ENCODE measurements at places on chromosomes 3 and 15.

DNA sequence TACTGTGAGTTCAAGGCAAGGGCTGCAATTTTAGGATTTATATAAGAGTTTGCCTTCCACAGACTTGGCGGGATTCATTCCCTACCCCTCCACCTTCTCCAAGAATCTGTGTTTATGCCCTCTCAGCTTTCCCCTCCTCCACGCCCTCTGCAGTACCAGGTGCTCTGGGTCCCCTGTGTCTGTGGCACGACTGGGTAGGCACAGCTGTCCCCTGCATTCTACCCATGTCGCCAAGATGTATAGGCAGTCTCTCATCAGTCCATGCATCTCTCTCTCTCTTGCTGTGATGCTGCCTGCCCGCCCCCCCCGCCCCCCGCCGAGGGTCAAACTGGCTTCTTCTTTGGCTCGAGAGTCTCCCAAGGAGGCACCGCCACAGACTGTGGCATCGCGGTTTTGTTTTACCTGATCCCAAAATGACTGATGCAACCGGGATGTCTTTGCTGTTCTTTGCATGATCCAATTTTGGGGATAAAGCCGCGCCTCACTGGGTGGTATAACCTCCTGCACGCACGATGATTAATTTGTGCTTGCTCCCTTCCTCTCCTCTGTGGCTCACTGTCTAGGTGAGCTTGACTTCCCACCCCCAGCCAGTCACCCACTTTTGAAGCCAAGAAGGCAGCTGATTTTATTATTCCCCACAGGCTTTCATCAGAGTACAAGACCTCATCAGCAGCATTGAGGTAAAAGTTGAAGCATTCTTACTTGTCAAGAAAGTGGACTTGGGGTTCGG is 43.7 kb downstream of the EFCAB12 start:
- DNase-seq: no peak

DNA sequence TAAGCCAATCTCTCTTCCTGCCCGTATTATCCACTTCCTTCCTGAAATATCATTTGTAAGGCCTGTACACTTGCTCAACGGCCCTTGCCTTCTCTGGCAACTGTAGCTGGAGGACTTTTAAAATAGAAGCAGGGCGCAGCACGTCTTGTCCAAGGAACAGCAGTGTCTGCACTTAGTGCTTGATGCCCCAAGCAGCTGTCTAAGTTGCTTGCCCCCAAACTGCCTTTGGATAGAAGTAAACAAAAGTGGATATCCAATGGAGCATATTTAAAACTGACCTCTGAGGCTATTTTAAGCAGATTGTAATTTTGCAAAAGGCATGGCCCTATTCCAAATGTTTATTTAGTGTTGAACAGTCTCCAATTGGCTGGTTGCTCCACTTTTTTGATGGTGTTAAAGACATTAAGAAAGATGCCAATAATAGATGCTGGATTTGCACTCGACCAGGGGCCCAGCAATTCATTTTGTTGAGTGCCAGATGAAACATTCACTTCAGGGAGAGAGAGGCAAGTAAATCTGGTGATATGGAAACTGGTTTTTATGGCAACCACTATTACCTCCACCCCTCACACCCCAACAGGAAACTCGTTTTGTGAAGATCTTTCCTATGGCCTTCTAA is 526.8 kb upstream of the TBL1XR1 start:
- DNase-seq: no peak

DNA sequence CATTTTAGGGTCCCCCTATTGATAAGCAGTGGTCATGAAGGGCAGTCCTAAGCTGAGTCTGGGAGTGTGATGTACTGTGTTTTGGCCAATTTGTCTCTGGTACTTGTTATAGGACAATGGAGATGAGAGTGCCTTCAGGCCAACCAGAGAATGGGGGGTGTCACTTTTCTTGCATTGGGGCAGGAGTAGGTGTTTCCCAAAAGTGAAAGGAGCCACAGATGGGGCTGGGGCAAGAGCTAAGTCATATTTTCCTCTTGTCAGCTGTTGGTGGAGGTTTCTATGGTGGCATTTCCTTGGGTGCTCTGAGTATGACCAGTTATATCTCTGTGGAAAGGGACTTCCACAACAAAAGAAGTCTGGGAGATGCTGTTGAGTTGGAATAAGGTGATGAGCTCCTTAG is 24.7 kb upstream of the BSN start:
- no peak for DNase-seq

GRCh38 chr15:60264566-60264965 is 133.2 kb downstream of the ANXA2 start:
- DNase-seq: no peak

- DNase-seq: no peak
Observed at GRCh38 chr15:98658831-98659699, 10.7 kb downstream of the IGF1R start.

- no peak for DNase-seq
Observed at GRCh38 chr3:41029356-41029755, 169.9 kb upstream of the CTNNB1 start.

DNA sequence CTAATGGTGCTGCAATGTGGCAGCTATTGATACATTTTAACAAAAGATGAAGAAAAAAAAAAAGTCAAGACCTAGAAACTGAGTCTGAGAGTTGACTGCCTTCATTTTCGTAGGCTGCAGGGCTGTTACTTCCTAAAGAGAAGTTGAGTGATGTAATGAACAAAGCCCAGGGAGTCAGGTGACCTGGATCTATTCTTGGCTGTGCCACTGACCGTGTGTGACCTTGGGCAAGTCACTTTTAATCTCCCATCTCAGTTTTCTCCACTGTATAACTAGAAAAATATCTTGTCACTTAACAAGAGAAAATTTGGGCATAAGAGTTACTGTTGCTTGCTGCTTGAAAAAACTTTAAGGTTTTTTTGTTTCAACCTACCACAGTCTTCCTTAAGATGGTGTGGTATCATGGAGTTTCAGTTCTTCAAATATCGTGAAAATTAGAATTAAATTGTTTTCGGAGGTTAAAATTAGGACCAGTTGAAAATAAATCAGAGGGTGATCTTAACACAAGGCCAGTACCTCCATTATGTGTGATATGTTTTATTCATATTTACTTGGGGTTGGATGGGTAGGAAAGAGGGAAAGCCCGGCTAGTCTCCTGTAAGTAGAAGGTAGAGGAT is 5.8 kb downstream of the FMN1 start:
- DNase-seq: no peak

GRCh38 chr3:192953926-192954325 is 36.3 kb upstream of the MB21D2 start:
- no peak for DNase-seq

DNA sequence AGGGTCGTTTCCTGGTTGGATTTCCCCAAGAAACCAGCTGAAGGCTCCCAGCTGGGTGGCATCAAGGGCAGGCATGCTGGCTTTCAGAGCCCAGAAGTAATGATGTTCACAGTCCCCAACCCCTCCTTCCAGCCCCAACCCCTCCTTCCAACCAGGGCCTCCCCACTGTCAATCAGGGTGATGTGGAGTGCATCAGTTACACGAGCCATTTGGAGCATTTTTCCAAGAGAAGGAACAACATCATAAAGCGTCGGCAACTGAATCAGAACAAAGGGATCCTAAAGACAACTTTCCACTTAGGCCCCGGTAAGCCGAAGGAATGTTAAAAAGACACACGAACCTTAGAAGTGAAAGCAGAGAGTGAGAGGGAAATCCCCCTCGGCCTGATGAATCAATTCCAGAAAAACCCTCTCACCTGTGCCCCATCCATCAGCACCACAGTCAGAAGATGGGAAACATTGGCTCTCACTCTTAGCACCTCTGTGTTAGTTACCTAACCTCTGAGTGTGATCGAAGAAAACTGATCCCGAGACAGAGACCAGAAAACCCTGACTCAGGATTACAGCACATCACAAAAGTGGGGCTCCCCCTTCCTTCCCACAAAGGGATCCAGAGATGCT is 101.2 kb upstream of the WNT5A start:
- no peak for DNase-seq

- peak; percentile 7 for DNase-seq
Observed at GRCh38 chr3:188439080-188439479, 285.1 kb downstream of the LPP start.

GRCh38 chr15:27358751-27359434 is 387.9 kb downstream of the GABRG3 start:
- DNase-seq: no peak

GRCh38 chr15:37877851-37878741 is 56.3 kb upstream of the TMCO5A start:
- no peak for DNase-seq

GRCh38 chr3:127764841-127765362 is 57.4 kb downstream of the MGLL start:
- DNase-seq: no peak

- no peak for DNase-seq
Observed at GRCh38 chr15:68578980-68579935, at the start of gene CORO2B. CORO2B (plus strand) TSS chr15:68578993; CDS start chr15:68579263, 270 bp downstream.

GRCh38 chr3:15645740-15646501 is 44.4 kb downstream of the BTD start:
- no peak for DNase-seq

DNA sequence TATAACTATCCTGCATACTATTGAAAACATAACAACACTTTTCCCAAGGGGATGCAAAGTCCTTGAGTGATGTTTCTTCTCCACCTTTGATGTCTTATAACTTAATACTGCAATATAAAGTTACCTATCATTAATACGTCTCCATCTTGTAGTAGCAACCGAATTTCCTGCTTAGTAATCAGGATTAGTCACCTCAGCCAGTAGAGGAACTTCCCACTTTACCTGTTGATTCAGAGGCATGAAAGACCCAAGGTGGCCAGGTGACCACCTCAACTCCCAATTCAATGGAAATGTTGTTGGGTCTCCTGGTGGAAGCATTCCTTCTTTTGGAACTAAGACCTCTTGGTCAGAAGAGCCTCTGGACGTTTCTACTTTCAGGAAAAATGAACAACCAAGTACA is 3.5 kb upstream of the TMCC1 start:
- DNase-seq: no peak

- no peak for DNase-seq
Observed at GRCh38 chr15:64776402-64776786, 1.0 kb upstream of the RBPMS2 start.

DNA sequence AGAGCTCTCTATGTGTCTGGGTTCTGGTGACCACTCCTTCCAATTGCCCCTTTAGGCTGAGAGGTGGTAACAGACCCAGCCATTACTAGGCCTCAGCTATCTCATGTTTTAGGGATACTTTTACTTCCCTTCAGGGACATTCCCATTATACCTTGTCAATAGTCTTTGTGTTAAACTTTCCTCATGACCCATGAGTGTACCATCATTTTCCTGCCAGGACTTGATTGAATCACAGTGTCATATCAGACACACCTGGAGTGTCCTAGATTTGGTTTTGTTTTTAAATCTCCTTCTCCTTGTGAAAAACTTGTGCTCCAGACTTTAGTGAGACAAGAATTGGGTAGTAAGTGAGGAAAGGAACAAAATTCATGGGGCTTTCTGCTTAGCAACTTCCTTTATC is 136.6 kb downstream of the KCNAB1 start:
- DNase-seq: no peak

DNA sequence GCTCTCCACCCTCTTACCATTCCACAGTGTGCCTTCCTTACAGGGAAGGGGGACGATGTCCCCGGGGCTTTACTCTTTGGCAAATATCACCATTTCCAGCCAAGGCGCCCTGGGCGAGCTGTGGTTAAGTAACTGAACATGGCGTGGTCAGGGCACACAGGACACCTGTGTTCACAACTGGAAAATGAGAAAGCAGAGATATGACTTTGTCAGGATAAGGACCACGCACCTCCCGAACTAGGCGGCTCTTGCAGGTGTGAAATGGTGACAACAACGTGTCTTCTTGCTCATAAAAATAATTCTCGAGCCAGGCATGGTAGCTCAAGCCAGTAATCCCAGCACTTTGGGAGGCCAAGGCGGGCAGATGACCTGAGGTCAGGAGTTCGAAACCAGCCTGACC is 154.8 kb downstream of the LRRC28 start:
- no peak for DNase-seq

GRCh38 chr3:103968131-103968530 is 1398.6 kb upstream of the ALCAM start:
- DNase-seq: no peak

DNA sequence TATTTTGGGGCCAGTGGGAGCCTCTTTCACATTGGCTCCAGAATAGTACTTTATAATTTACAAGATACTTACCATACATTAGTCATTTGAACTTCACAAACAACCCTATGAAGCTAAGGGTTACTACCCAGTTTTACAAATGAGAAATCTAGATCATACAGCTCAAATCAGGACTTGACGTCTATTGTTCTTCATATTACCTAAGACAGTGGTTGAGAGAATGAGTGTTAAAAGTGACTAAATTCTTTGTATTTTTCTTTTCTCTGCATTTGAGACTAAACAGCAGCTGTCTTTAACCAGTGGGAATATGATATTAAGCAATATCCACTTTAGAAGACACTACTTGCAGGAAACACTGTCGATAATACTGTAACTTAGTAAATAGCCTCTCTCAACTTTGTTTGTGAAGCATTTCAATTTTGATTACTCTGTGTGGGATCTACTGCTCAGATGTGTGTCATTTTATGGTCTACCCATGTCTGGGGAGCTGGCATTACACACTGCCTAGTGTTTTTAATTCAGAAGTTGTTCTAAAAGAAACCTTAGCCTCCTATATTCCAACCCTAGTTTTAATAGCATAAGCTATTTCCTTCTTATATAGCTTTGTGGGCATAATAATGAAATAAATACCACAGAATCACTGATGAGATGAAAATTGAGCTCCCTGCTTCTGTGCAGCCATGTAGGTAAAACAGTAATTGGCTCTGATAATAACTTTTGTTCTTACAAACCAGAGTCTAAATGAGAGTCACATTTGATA is 45.9 kb downstream of the IQCH start:
- no peak for DNase-seq

- no peak for DNase-seq
Observed at GRCh38 chr15:71187078-71187477, 71.8 kb downstream of the THSD4 start.

DNA sequence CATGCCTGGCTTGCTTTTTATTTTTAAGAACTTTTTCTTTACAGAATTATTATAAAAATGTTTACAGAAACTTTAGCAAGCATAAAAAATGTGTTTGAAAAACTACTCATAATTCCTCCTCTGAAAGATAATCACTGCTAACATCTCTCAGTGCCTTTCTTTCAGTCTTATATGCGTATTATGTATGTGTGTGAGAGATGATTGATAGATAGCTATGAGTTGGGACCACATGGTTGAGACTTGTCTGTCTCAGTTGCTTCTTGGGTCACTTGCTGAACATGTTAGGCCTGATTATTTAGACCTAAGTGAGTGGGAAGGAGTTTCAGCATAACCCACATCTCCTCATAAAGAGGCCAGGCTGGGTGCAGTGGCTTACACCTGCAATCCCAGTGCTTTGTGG is 11.1 kb downstream of the MAP6D1 start:
- DNase-seq: no peak

DNA sequence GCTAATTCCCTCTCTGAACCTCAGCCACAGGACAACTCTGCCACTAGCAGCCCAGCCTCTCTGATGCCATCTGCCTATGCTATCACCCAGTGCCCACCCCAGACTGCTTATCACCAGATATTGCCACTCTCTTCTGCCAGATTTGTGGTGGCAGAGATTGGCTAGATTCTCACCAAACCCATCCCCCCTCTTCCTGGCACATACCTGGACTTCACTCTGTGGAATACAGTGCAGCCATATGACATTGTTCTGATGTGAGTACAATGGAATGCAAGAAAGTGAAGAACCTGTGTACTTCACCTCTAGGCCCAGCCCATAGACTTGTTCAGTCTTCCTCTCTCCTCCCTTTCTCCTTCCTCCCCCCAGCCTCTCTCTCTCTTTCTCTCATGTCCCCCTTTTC is 46.9 kb upstream of the NTRK3 start:
- no peak for DNase-seq

- no peak for DNase-seq
Observed at GRCh38 chr3:132726341-132726823, 4.2 kb upstream of the NPHP3 start.

GRCh38 chr3:128859630-128860029 is 19.8 kb upstream of the ACAD9 start:
- DNase-seq: no peak

Data from activated CD4-positive, alpha-beta T cell treated with anti-CD3 and anti-CD28 coated beads for 24 hours (primary cell).